NCI-H82 (cell line): ENCODE measurements at places on chromosomes 4 and X.
A peak's percentile ranks its signal among the peaks of the same experiment; 100 is the strongest.

DNA sequence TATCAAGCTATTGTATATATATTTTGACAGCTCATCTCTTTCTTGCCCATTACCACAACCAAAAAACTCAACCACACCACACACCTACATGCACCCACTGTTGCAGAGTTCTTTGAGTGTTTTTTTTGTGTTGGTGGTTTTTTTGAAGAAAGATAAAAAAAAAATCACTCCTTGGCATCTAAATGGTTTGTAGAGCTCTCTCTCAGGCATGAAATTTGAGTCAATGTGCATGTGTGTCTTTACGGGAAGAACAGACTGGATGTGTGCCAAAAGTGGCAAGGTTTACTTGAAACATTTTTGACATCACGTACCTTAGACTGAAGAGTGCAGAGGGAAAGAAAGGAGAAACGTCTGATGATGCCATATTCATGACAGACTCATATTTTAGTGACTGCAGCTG, 154.2 kb downstream of the FHIP1A start:
- DNase-seq: no peak

- DNase-seq: peak; percentile 46
Observed at GRCh38 chr4:57102050-57102624, 8.0 kb downstream of the IGFBP7 start.

- peak; percentile 31 for DNase-seq
Observed at GRCh38 chrX:12139934-12140611, 1.8 kb downstream of the FRMPD4 start.

DNA sequence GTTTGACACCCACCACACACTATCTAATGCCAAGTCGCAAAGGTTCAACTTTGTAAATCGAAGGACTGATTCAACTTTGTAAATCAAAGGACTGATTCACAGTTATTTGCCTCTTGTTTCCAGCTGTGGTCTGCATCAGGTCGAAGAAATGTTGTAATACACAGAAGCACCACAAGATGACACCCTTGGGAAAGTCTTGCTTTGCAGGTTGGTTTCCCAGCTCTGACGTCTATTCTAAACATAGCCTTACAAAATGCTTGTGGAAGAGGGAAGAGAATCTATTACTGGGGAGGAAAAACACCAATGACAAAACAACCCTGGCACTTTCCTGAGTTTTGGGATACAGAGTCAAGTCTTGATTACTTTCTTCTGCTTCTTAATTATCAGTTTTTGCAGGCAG, 35.3 kb downstream of the SUPT20HL1 start:
- peak; percentile 83 for DNase-seq

GRCh38 chr4:67871867-67872266, 11.9 kb downstream of the TMPRSS11D start:
- peak; percentile 51 for DNase-seq

DNA sequence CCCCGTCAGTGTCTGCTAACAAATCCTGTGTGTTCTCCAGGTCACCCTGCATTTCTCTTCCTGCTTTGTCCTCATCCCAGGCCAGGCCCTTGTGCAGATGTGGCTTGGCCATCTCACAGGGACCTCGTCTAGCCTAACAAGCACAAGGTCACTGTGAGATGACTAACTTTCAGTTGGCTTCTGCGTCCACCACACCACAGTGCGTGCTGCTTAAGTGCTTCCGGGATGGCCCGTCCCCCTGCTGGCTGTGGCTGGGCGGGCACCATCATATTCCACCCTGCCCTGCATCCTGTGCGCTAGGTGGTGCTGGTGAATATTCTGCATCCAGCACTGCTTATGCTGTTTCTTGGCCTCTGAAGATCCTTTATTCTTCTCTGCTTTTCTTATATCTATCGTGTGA, 33.8 kb downstream of the RBBP7 start:
- DNase-seq: peak; percentile 20

- no peak for DNase-seq
Observed at GRCh38 chr4:180850318-180850940, 1392.8 kb upstream of the TENM3 start.

DNA sequence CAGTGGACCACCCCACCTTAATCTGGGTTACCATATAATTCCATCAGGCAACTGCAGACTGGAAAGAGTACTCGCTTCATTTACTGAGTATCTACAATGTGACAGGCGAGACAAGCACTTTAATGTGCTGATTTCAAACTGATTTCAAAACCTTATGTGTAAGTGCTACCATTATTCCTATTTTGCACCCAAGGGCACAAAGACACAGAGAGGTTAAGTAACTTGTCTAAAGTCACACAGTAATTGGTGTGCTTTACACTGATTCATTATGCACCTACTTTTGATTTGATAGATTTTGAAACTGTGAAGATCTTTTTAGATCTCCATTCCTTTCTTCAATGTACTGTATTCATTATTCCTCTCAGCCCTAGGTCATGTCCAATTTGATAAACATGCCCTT, 192.4 kb downstream of the MGST2 start:
- peak; percentile 17 for DNase-seq

GRCh38 chr4:122854447-122855352, 28.1 kb downstream of the FGF2 start:
- peak; percentile 1 for DNase-seq

- no peak for DNase-seq
Observed at GRCh38 chrX:17792826-17793225, 55.5 kb downstream of the SCML1 start.

DNA sequence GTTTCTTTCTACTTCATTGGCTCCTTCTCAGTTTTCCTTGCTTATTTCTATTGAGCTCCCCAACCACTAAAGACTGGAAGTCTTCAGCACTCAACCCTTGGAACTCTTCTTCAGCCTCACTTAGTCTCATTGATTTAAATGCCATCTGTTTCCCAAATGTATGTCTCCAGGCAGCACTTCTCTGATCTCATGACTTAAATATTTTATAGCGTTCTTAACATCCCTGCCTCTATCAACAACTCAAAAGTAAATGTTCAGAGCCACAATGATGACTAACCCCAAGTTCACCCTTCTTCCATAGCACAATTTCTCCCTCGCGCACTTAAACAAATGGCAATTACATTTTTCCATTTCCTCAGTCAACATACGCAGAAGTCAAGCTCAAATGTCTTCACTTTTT, 1393.3 kb downstream of the ARAP2 start:
- DNase-seq: no peak

- DNase-seq: no peak
Observed at GRCh38 chr4:92381616-92382015, 77.8 kb downstream of the GRID2 start.

DNA sequence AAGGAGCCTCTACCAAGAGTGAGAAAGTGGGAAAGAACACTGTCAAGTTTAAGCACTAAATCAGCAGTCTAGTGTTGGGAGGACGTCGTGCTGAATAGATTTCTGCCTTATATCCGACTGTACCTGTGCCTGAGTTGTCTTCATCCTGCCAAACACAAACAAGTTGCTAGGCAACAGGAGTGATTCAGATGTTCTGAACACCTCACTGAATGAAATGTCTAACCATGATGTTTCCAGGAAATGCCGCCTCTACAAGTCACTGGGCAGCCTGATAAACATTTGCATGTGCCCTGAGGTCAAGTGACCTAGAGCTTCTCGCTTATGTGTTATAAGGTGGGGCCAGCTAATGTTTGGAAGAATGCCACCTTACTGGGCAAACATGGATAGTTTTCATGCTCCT, 37.9 kb downstream of the SGMS2 start:
- no peak for DNase-seq

GRCh38 chr4:136558940-136559494, 973.3 kb downstream of the PCDH18 start:
- no peak for DNase-seq

- peak; percentile 54 for DNase-seq
Observed at GRCh38 chrX:109732017-109732801, 848 bp downstream of the ACSL4 start.

DNA sequence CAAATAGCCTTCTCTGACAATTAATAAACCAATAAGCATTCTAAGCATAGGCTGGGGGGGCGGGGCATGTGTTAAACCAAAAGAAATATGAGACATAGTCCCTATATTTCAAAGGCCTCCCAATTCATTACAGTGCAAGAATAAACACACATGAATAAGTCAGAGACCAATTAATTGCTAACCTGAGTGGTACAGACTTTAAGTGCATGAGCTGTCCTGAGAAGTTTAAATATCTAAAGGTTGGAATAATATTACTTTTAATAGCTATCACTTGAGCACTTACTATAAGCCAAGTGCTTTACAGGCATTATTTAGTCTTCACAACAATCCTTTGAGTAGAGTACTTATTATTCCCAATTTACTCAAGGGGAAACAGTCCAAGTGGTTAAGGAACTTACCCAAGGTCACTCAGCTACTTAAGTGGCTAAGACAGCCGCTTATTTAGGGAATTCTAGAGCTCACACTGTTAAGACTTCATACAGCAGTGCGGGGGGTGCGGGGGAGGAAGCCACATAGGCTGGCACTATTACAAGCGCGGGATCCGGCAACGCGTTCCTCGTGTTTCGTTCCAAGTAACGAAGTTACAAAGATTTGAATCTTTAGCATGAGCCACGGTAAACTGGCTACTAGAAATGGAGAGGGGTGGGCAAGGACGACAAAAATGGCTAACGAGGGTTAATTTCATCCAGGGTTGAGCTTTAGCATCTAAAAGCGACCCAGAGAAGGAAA, 1.4 kb downstream of the THOC2 start:
- DNase-seq: peak; percentile 74

GRCh38 chr4:176964116-176964691, 171.5 kb upstream of the VEGFC start:
- DNase-seq: peak; percentile 31

DNA sequence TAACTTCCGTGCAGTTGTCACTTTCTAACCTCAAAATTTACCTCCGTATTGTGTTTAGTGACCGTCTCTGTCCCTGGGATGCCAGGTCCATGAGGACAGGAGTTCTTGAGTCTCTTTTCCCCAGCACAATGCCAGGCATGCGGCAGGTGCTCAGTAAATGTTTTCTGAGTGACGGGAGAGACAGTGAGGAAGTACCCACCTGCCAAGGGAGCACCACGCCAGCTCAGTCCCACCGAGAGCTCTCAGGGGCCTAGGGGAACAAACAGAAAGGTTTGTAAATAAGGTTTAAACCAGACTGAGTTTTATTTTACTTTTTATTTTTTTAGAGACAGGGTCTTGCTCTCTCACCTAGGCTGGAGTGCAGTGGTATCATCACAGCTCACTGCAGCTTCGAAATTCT, 81.5 kb upstream of the NKX1-1 start:
- no peak for DNase-seq

DNA sequence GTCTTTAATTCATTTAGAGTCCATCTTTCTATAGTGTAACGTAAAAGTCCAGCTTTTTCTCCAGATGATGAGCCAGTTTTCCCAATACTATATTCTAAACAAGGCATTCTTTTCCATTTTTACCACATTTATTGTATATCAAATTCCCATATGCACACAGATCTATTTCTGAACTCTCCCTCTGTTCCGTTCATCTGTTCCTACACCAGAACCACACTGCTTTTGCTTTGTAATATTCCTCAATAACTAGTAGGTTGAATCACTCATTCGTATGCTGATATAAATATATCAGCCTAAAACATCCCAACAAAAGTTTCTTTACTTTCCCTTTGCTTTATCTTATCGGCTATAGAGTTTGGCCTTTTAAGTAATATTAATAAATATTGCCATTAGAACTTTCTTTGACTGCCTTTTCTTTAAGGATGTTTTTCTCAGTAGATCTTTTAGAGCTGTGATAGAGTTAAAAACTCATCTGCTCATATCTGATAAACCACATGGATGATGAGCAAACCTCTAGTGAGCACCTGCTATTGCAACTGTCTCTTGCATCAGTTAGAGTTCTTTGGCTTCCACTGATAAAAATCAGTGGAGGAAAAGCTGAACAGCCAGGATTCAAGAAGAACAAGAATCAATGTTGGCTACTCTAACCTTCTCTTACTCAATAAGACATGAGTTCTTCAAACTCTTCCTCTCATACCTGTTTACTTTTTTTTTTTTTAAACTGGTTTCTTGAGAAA, 13.1 kb upstream of the RPL34 start:
- DNase-seq: no peak

- no peak for DNase-seq
Observed at GRCh38 chr4:130054908-130055307, 959.0 kb downstream of the C4orf33 start.

DNA sequence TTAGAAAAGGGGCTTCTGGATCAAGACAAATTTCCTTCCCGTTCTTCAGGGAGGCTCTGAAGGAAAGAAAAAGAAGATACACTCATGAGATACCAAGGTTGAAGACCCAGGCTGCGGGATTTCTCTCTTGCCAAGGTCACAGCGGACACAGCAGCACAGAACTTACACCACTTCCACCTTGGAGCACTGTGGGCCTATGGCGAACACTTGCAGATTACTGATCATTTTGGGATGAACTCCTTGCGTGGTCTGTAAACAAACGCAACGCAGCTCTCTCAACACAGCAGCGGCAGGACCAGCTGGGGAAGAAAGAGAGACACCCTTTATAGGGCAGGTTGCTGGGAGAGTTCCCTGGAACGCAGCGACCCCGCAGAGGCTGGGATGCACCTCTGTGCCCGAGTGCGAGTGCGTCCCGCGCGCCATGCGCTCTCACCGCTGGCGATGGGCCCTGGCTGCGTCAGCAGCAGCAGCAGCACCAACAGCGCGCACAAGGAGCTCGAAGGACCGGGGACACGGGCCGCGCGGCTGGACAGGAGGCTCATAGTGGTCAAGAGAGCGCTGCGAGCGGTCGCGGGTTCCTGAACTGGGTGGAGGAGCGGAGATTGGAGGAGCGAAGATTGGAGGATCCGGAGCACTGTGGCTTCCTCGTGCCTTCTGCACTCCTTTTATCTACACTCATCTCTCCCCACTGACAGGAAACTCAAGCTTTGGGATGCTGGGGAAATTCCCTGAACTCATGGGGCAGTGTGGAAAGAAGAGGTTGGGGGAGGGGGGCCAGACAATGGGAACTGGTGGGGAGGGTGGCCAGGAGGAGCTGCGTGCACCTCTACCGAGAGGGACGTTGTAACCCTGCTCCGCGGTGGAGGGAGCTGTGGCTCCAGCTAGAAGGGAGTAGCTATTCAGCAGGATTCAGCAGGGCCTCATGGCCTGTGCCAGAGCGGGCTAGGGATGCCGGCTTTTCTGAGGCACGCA, at the start of gene CXCL5:
CXCL5 (minus strand) TSS at position 638 of the 972 bp plus-strand sequence; CDS start at position 542, 96 bp downstream.
- no peak for DNase-seq

GRCh38 chr4:83618991-83619645, 83.2 kb downstream of the GPAT3 start:
- DNase-seq: no peak

DNA sequence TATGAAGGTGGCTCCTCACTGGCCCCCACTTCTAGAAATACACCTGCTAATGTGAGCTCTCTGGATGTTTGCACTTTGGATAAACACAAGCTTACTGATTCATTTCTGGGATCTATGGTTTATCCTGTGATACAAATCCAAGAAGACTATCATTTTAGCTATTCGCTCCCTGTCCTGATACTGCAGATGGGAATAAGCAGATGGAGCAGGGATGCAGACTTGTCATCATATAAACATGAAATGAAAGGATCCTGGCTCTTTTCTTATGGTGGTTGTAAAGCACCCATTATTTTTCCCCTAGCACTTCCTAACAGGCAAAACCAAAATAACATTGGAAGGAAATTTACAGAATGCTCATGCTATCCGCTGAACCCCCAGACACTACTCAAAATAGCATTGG, 162.9 kb upstream of the NOCT start:
- no peak for DNase-seq

- no peak for DNase-seq
Observed at GRCh38 chr4:113607998-113608397, 153.5 kb downstream of the CAMK2D start.
